ENCODE measurements at places on chromosomes 5 and 9.

GRCh38 chr5:180338001-180338707, 15.0 kb downstream of the GFPT2 start:
- no peak for DNase-seq

DNA sequence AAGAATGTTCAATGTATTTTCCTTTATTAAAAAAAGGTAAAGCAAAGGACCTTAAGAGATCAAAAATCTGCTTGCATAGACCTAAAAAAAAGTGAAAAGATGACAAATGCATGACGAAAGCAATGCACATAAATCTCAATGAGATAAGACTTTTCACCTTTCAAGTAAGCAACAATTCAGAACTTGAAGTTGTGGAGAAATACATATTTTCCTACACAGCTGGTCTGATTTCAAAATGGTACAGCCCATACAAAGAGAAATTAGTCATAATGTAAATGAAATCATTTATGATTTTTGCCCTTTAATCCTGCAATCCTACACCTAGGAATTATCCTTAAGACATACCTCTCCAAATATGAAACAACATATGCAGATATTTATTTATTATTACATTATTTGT, 568.0 kb downstream of the ANXA1 start:
- DNase-seq, result no peak

DNA sequence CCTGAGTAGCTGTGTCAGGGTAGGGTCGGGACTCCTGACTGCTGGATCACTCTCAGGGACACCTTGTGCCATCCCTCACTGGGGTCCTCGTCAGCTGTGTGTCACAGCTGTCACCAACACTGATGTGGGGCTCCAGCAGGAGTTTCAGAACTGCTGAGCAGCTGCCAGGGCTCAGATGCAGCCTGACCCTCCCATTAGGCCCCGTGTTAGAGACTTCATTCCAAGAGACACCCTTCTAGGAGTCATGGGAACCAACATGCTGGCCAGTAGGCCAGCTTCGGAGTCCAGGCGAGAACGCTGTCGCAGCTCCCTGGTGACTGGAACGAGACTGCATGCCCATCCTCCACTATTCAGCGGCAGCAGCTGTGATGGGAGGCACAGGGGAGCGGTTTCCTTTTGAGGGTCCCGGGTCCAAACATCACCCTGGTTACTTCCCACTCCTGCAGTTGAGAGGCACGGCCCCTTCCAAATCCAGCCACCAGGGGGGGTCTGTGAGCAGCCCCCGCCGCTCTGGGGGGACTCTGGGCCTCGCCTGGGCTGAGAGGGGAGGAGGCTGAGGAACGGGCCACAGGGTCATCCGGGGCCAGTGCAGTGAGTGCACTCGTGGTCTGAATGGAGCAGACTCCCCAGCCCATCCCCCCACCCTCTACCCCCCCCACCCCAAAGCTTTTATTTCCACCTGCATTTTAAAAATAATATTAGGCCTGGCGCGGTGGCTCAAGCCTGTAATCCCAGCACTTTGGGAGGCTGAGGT, 12.6 kb upstream of the TCF7 start:
- peak; percentile 65 for DNase-seq

DNA sequence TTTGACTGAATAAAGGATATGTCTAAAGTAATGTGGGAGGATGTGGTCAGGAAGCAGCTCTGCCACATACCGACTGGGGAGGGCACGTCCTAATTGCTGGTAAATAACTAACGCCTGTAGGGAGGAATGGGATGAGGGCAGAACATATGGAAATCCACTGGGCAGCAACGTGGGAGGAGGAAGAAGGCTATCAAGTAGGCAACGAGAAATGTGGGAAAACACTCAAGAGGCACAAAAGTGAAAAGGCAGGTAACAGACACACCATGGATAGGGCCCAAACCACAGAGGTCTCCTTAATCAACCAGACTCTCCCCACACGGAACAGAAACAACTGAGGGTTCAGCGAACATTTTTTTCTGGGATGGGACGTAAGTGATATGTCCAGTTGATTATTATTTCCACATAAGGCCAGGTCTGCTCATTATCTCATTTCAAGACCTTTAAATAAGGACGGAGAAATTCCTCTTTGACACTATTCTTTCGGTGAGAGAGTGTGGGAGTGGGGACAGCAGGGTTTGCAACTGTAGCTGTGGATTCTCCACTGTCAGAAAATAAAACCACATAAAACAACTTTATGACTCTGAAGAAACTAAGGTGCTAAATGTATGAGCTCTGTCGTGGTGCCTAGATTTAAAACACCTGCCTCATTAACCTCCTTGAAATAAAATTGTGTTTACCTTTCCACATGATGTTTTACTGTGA, 17.0 kb downstream of the IARS1 start:
- no peak for DNase-seq

DNA sequence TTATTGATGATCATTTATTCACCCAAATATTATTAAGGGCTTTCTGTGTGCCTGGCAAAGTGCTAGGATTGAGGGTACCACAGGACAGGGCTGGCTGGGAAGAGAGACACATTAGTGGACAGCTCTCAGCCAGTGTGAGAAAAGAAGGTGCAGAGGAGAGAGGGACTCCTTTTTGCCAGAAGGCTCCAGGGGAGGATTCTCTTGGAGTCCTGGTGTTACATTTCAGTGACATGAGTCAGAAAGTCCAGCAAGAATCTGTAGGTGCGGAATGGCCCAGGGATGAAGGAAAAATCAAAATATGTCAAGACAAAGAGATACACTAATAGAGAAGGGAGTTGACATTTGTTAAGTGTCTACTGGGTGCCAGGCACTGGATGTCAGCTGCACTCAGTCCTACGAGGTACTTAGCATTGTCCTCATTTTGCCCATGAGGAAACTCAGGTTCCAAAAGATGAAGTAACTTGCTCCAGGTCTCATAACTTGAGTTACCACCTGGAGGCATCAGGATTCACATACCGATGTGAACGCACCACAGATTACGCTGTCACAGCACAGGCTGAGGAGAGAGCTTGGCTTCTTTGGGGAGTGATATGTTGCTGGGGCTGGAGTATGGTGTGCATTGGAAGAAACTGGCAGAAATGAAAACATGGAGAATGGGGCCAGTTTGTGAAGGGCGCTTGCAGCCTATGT, 60.5 kb downstream of the RASGRF2 start:
- DNase-seq, result no peak

DNA sequence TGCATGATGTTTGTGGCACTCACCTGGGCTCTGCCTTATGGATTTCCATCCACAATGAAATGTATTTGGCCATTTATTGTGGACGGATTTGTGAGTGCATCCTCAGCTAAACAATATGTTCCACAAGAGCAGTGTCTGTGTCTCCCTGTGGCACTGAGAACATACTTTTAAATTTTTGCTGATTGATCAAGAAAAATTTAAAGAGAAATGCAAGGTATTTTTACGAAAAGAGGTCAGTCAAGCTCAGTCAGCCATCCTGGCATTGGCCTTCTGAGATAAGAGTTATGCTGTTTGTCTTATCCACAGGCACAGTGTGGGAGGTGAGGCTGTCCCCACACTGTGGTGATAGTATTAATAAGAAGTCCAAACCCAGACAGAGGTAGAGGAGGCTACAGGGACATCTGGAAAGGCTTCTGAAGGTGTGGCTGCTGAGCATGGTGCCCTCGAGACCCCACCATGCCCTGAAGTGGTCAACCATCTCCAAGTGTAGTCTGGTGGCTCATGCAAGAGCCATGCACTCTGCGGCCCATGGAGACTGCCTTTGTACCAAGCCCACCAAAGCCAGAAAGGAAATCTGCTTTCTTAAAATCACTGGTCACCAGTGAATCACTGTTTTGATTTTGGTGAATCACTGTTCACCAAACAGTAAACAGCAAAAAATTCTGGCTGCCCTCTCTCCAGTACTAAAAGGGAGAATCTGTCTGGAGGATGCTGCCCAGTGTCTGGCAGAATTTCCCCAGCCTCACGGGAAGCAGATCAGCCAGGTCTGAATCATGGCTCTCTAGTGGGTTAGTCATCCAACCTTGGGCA, 28.8 kb downstream of the SPOCK1 start:
- no peak for DNase-seq

DNA sequence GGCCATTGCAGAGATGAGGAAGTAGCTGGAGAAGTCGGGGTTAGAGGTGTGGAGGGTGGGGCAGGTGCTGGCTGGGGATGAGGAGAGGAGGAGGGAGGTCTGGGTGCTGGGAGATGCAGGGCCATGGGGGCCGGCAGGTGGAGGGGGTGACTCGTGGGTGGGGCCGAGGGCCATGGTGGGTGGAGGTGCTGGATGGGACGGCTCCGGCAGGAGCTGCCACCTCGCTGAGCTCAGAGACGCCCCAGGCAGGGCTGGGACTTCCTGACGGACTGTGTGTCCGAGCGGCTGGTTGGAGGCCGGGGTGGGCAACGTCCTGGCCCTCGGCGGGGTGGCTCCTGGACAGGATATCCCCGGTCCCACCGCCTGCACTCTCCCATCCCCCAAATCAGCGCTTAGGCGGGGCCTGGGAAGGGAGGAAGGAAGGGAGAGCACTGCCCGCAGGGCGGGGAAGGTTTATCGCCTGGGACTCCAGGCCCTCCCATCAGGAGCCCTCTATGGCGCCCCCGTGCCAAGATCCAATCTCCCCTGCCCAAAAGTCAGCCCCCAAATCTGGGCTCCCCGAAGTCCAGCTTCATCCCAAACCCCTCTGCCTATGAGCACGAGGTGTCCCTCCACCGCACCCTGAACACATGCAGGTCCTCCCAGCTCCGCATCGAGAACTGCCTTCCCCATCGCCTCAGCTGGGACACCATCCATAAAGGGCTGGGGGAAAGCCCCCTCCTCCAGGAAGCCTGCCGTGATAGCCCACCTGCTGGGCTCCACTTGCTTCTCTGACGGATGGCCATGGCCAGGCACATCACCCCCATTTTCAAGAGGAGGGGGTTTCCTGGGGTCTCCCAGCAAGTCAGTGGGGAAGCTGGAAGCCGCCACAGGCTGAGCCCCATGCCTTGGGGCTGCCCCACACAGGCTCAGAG, 58.3 kb upstream of the NOTCH1 start:
- DNase-seq, result no peak

Data from effector CD4-positive, alpha-beta T cell (primary cell).